ENCODE measurements at places on chromosomes 4 and X. TPM values are rescaled to one million over a fixed set of nuclear protein-coding genes. Genes with fewer than 3 reads are reported as not detected.

The GPR50 gene
- not detected for total RNA-seq

The MAP3K15 gene
- not detected for total RNA-seq

The H2BW1 gene
- total RNA-seq, result not detected

The PPP4R3C gene
- total RNA-seq, result 0.10 TPM

The ADH7 gene
- total RNA-seq, result not detected

The CT83 gene
- not detected for total RNA-seq

The PWWP3B gene
- not detected for total RNA-seq

The EPHA5 gene
- total RNA-seq, result 0.36 TPM

The GAGE12J gene
- total RNA-seq, result not detected

The TBX22 gene
- not detected for total RNA-seq

The ATP2B3 gene
- total RNA-seq, result not detected

The RHOXF1 gene
- not detected for total RNA-seq

The TLR10 gene
- total RNA-seq, result not detected

The SCML2 gene
- 4.1 TPM for total RNA-seq

The TEX28 gene
- not detected for total RNA-seq

DNA sequence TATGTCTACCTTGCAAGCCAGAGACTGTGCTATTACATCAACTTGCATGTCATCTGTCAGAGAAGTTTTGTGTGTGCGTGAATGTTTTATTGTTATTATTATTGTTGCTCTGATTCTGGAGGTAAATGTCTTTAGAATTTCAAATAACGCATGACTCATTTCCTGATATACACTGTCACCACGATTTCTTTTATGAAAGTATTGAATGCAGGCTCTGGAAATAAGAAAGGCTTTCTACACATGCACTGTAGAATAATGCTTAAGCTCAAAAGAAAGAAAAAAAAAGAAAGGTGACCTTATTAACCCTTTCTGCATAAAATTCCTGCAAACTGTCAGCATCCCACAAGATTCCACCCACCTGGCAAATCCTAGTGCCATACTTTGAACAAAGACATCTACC lies 632.9 kb downstream of the ZNF674 start:
- DNase-seq, result no peak

DNA sequence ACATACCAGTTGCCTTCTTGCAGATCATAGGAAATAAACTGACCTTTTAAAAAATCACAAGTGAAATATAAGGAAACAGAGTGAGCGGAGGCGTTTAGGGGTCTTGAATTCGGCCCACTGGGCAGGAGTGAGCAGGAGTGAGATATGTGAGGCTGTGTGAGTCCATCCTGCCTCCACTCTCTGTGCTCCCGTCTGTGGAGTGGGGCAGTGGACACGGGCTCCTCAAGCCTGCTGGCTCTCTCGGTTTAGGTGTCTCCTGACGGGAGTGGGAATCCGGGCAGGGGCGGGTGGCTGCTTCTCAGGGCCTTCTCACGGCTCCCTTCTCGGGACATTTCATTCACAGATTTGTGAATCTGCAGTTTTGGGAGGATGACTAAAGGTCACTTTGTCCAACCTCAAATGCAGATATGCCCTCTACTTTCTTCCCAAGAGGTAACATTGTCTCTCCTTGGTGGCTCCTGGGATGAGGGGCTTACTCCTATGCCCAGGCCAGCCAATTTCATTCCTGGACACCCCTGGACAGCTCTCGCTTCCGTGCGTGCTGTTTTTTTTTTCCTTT lies 27.6 kb downstream of the CYTL1 start:
- no peak for DNase-seq

GRCh38 chr4:188032583-188032982 lies 37.0 kb downstream of the ZFP42 start:
- DNase-seq, result no peak

DNA sequence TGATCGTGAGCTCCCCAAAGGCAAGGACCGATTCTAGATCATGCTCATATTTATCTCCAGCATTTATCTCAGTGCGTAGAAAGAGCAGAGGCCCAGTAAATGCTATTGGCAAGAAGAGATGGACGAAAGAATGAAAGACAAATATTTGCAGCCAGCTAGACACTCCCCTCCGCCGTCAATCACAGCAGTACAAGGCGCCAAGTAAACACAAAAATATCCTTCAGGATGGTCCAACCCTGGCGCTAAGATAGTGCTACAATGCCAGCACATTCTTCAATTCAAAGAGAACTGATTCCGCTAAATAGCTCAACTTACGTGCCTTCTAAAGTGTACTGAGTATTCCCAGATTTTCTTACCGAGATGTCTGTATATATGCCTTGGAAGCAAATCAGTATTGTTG lies 114.5 kb downstream of the DDX53 start:
- no peak for DNase-seq

DNA sequence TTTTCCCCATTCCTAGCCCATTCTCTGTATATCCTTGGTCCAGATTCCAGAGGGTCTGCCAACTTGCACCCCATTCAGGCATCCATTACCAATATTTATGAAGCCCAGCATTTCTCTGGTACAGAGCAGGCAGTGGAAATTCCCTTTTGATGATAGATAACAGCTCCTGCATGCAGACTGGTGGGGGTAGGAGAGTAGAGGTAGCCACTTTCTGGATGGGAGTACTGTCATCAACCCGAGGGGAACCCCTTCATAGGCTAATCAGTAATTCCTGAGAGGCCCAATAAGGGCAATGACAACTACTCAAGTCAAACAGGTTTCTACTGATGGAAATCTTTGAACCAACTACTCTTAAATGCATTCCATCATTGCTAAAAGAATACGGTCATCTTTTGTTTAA lies 63.7 kb downstream of the COL25A1 start:
- DNase-seq, result no peak

GRCh38 chrX:16711893-16712547 lies 449 bp downstream of the CTPS2 start:
- no peak for DNase-seq

DNA sequence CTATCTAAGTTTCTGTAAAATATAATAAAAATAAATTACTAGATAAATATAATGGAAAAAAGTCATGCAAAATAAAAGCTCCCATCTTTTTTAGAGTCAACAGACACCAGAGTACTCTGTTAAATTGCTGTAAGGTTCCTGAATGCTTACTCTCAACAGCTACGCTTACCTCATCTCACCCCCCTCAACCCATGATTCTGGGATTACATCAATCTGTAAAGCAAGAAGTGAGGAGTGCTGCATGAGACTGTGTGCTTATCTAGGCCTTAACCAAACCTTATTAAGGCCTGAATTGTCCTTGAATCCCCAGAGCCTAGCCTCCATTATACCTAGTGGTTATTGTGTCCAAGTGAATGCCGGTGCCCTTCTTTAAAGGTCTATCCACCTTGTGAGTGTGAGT lies 735.8 kb downstream of the RPA4 start:
- no peak for DNase-seq

DNA sequence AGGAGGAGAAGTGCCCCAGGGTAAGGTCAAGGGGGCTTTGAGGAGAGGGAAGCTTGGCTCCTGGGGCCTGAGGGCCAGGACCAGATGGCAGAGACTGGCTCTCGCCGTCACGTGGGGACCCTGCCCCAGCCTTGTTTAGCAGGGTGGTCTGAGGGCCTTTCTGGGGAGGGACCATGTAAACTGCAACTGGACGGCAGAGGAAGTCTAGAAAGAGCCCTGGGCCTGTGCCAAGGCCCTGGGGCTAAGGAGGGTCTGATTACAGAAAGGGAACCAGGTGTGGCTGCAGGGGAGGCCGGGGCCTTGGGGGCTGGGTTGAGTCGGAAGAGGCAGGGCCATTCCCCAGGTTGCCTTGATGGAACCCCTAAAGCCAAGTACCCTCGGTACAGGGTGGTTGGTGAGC lies 1.8 kb upstream of the HGFAC start:
- peak; percentile 13 for DNase-seq

DNA sequence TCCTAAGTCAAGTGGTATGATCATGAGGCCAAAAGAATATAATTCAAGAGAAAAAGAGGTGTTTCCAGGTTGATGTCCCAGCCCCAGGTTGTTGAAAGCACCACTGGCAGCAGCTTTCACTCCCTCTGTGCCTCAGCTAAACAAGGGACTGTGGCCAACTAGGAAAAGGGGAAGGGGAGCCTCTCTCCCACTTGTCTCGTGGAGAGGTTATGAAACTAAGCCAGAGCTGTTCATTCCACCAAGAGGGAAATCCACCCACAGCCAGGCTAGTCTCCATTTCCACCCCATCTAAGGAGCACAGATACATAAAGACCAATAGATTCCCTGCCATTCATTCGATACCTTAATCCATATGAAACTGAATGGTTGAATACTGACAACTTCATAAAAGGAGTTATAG lies 8.1 kb downstream of the ANXA5 start:
- no peak for DNase-seq

GRCh38 chr4:7295911-7296660 lies 103.7 kb downstream of the SORCS2 start:
- peak; percentile 24 for DNase-seq

- DNase-seq, result no peak
These were observed 48.6 kb upstream of the UGT2B15 start for GRCh38 chr4:68719075-68719473.

- DNase-seq, result no peak
These were observed 92.8 kb downstream of the FRAS1 start for GRCh38 chr4:78149751-78150542.

DNA sequence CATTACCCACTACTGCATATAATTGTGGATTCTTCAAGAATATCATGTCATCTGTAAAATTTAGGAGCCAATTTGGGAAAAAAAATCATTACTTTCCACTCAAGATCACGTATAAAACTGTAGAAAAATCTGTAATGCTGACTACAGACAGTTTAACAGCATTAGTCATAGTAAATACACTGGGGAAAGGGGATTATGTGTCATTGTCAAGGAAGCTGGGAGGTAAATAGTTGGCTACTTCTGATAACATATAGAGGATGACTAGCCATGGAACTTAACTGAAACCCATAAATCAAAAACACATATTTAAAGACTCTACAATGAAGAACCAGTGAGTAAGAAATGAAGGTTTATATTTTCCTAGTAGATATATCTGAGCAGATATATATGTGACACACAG lies 1666.4 kb upstream of the IGFBP7 start:
- no peak for DNase-seq

DNA sequence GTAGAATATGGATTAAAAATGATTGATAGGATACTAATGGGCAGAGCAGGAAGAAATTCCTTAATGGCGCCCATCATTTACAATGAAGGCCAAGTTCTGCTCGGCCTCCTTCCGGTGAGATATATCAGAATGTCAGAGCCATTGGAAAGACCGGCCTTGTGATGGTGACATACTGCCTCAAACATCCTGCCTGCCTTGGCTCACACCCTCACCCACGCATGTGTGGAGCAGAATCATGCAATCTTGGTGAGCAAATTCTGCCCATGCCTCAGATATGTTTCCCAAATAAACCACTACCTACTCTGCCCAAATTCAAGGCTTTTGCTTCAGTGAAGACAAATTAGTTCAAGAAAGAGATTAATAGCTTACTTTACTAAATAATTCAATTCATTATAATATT lies 163.3 kb downstream of the MID1 start:
- DNase-seq, result no peak

GRCh38 chr4:140240237-140240636 lies 86.3 kb upstream of the MAML3 start:
- DNase-seq, result no peak

DNA sequence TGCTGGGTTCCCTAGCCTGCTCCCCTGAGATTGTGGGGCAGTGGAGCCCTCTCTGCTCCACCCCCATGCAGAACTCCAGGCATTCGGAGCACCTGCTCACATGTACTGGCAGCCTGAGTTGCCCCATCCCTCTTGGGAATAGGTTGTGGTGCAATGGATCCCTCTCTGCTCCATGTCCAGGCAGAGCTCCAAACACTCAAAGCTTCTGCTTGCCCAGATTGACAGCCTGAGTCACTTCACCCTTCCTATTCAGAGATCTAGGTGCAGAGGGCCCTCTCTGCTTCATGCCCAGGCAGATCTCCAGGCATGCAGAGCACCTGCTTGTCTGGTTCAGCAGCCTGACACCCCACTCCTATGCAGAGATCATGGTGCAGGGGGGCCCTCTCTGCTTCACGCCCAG lies 18.6 kb upstream of the TEX13B start:
- no peak for DNase-seq

DNA sequence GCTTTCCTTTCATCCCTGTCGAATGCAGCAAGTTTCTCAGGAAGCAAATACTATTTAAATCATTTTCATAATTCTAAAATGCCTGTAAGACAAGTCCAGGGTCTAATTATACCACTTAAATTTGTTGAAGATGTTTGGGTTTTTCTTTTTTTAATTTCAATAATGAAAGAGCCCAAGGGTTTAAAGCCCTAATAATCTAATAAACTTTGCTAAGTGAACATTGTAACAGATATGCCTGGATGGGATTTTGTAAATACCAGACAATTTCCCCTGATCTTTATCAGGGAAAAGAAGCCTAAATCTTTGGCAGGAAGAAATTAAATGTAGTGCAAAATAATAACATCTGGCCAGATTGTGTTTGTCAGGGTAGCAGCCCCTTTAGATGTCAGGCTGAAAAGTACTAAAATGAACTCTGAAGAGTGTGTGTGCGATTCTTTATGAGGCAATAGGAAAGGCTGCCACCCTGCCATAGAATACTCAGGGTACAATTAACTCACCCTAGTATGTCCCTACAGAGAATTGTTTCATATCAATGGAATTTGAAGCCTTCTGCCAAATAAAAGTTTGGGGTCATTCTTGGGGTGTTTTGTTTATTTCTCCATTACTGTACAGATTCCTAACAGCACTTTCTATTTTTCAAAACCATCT lies 45.6 kb downstream of the GPC3 start:
- DNase-seq, result no peak

GRCh38 chr4:175351473-175351872 lies 433.3 kb downstream of the ADAM29 start:
- DNase-seq, result no peak

DNA sequence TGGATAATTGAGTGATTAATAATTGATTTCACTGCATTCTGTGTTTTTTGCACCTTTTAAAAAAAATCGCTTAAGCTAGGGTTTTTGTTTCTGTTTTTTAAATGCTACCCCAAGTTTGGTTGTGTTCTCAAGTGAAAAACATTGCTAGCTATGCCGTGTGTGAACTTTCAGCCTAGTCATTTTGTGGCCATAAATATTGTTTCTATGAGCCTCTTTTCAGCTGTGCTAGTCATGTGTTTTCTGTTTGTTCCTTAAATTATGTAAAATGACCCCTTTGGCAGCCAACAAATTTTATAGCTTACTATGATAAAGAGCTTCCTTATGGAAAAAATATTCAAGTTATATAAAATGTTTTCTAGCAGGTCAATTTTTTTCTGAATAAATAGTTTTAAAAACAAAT lies 59.1 kb downstream of the GALNT7 start:
- no peak for DNase-seq

- peak; percentile 80 for DNase-seq
These were observed 42.9 kb downstream of the AFF1 start for GRCh38 chr4:86977621-86978184.

- DNase-seq, result no peak
These were observed 128.8 kb downstream of the RAB28 start for GRCh38 chr4:13355111-13355880.

DNA sequence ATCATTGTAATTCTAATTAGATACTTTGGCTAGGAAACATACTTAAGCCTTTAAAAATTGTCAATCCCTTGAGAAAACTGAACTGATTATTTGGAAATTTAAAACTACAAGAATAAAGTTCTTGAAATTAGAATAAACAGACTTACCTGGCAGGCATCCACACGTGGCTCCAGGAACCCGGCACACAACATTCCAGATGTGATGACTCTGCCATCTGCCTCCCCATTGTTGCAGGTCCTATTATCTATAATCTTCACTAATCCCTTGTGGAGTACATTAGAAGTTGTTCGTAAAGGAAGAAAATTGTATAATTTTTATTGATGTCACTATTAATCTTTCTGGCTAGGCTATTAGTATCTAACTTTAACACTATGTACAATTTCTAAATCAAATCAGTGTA lies 16.2 kb upstream of the GNRHR start:
- no peak for DNase-seq
